ENCODE measurements at places on chromosomes 4 and X.
A peak's percentile ranks its signal among the peaks of the same experiment; 100 is the strongest.

- no peak for DNase-seq
Observed at GRCh38 chr4:70505151-70505748, 13.1 kb upstream of the AMTN start.

GRCh38 chrX:138026211-138026610 lies 460.3 kb downstream of the ZIC3 start:
- no peak for DNase-seq

DNA sequence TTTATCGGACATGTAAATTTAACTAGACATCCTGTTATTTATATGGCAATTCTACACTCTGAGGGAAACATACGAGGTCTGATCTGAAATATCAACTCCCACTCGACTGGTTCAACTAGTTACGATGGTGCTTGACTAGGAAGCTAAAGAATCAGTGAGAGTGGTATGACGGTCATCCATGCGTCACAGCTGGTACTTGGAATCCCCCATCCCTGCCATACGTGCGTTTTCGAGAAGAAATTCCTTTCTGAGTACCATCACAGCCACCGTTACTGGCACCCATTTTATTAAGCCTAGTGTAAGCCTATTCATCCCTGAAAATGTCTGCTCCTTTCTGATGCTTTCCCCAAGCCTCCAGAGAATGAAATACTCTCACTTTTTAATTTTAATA lies 695 bp upstream of the PIGA start:
- no peak for DNase-seq

- no peak for DNase-seq
Observed at GRCh38 chr4:52052475-52052780, 1.3 kb downstream of the SPATA18 start.

GRCh38 chrX:74238771-74239170 lies 65.2 kb upstream of the ZCCHC13 start:
- DNase-seq, result no peak

DNA sequence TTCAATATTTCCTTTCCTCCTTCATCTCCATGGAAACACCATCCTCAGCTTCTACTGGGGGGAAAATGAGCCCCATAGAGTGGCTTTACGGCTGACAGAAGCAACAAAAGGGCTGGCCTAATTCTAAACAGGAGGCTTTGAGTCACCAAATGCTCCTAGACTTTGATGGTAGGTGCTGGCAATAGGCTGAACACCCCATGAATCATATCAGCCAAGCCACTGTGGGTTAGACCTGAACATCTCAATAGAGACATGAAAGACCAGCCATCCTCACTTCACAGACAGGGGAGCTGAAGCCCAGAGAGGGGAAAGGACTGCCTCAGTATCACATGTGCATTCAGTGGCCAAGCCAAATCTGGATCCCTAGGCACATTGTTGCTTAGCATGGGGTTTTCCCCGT lies 107.6 kb downstream of the AMER1 start:
- DNase-seq, result no peak

GRCh38 chr4:11404431-11404830 lies 24.3 kb downstream of the HS3ST1 start:
- DNase-seq, result no peak

DNA sequence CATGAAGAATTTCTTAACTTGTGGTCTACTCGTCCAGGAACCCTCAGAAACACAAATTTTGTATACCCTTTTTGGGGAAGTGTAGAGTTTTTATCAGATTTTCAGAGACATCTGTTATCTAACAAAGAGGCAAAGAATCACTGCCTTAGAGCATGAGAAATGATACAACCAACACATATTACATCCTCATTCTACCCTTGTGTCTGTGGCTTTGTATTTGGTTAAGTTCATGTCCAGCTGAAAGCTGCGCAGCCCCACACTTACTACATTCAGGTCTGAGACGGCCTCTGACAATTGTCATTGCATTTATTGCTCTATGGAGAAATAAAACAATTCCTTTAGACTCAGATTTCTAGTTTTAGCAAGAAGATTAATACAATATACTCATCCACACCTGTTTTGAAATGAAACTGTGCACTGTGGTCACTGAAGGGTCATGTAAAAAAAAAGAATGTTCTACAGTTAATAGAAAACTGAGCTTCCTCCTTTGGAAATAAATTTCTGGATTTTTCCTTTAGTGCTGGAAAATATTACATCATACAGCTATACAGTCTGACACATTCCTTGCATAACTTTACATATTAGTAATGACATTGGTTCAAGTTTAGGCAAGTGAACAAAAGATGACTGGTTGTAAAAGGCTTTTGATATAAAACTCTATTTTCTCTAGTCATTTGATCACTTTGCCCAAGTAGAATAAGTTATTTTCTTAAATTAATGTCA lies 39.8 kb downstream of the GLRB start:
- no peak for DNase-seq

GRCh38 chr4:126358041-126358440 lies 1043.3 kb downstream of the FAT4 start:
- no peak for DNase-seq

- no peak for DNase-seq
Observed at GRCh38 chr4:166602068-166602467, 632.2 kb downstream of the SPOCK3 start.

GRCh38 chr4:2095236-2096072 lies 36.3 kb downstream of the NAT8L start:
- no peak for DNase-seq

DNA sequence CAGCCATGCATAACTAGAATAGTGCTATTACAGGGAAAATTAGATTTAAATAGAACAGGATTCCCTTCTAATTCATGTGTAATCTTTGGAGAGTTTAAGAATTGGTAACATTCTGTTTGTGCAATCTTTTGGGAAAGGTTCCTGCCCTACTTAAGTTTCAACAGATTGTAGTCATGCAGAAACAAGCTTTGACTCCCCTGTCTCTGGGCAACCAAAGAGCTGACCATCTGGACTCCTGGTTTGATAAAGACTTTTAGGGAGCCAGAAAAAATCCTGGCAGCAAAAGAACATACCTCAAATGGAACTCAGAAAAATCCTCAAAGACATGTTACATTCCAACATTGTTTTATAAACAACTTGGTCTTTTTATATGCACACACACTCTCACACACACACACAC lies 191.1 kb upstream of the NEIL3 start:
- DNase-seq, result no peak

- no peak for DNase-seq
Observed at GRCh38 chr4:30094887-30095286, 625.3 kb upstream of the PCDH7 start.

GRCh38 chrX:53089224-53089842 lies 4.6 kb upstream of the KANTR start:
- DNase-seq, result peak; percentile 7

DNA sequence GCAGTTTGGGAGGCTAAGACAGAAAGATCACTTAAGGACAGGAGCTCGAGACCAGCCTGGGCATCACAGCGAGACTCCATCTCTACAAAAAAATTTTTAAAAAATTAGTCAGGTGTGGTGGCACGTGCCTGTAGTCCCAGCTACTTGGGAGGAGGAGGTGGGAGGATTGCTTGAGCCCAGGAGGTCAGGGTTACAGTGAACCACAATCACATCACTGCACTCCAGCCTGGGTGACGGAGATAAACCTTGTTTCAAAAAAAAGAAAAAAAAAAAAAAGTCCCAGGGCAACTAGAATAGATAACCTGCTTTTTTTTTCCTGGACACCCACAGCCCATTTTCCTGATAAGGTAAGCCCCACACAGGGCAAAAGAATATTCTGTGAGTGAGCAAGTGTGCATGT lies 96.3 kb downstream of the C4orf51 start:
- no peak for DNase-seq

DNA sequence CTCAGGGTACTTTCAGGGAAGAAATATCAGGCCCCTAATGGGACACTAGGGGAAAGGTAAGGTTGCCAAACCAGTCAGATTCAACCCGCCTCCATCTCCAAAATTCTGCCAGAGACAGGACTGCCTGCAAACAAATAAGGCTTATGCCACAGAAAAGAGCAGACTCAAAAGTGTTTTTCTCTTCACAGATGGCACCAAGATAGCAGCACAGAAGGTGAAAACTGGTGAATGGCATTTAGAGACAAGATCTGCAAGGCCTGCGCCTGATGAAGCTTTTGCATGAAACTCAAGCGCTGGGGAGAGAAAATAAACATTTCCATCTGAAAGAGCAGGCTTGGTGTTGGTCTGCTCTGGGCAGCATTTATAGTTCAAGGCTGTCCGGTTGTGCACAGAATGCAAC lies 27.9 kb downstream of the AMOT start:
- no peak for DNase-seq

DNA sequence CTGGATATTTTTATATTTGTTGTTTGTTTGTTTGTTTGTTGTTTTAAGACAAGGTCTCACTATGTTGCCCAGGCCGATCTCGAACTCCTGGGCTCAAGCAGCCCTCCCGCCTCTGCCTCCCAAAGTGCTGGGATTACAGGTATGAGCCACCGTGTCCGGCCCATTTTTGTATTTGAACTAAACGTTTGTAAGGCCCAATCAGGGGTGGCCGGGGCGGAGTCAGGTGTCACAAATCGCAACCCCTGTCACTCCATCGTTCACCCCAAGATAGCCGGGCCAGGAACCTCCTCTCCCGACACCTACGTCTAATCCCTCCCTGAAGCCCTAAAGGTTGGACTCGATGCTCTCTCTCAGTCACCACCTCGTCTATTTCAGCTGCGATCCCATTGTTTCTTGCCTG lies 722 bp upstream of the EFHC2 start:
- DNase-seq, result no peak

DNA sequence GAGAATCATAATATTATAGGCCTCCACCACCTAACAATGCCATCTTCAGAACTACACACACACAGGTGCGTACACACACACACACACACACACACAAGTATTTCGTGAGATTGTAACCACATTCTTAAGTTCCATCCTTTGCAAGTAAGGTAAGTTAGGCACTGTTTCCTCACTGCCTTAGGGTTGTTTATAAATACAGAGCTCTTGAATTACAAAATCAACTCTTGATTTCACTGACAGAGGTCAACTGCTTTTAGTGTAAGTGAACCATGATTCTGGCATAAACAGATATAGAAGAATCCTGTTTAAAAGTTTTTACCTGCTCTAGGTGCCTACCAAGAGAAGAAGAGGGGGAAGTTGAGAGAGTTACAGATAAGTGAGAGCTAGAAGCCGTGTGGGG lies 166.1 kb downstream of the DMD start:
- DNase-seq, result no peak

- DNase-seq, result no peak
Observed at GRCh38 chrX:42375086-42375485, 402.9 kb downstream of the PPP1R2C start.

GRCh38 chr4:176259330-176260090 lies 9.5 kb downstream of the ASB5 start:
- no peak for DNase-seq

GRCh38 chr4:145619639-145619996 lies 433 bp downstream of the MMAA start:
- DNase-seq, result no peak

- DNase-seq, result no peak
Observed at GRCh38 chrX:93538575-93538974, 134.8 kb downstream of the NAP1L3 start.

DNA sequence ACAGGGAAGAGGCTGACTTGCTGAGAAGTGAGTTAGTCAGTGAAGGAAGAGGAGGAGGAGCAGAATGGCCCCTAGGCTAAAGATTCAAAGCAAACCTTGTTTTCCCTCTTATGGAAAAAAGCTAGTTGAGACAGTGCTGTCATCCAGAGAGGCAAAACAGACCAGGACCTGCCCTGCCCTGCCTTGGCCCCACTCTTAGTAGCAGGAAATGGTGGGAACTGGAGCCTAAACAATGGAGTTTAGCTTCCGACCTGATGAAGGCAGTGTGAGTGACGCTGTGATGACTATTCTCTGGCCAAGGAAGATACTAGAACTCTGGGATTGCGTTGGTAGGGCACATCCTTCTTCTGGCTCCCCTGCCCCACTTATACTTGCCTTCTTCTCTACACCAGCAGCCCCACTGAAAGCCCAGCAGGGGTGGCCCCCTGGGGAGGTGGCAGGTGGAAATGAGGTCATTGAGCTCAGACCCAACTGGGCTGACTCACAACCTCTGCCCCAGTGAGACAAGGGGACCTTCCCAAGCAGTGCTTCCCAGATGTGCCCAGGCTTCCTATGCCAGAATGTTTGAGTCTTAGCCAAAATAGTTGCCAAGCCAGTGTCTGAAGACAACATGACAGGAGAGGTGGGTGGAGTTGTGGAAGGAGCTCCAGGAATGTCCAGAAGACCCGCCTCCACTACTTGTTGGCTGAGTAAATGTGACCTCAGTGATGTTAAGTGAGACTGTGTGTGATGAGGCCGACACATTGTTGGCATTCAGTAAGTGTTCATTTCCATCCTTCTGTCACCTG lies 38.8 kb downstream of the MSN start:
- DNase-seq, result no peak

DNA sequence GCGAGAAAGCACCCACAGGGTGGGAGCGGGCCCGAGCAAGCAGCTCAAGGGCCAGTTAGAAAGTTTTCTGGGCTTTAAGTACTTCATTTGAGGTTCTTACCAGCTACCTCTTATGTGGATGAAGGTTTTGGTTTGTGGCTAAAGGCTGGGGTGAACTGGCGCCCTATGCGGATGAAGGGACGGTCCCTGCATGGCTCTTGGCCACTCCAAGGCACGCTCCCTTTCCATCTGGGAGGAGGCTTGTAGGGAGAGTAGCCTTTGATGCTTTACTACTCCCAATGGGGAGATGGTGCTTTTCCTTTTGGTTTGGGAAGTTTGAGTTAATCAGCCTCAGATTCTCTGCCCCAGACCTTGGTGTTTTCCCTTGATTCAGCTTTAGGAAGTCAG lies 17.7 kb downstream of the MRFAP1 start:
- DNase-seq, result no peak

DNA sequence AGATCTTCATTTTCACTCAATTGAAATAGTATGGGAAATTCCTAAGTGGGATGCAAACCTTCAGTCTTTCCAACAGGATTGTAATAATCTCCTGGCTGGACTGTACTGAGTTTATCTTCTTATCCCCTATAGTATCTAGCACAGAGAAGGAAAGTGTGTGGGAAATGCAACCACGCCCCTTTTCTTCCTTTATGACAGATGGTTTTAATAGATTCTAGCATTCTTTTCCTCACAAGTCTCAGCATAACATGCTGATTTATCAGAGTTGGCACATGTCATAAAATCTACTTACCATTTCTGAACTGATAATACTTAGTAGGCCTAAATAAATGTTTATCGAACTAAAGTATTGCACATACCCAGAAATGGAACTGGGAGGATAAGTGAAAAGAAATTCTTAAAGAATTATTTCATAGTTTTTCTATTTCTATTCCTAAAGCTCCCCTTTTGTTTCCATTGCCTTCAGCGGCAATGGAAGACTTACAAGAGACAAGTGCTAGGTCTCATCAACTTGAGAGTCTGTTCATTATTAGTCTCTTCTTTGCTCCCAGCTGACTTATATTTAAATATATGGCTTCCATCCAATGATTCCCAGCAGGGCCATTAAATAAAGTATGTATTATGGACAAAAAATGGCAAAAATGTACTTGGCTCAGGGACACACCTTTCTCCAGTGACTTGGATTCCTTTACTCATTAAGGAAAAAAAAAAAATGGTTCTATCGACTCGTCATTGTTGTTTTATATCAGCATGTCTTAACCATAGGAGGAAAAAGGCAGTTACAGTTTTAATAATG lies 484.5 kb downstream of the IL1RAPL1 start:
- DNase-seq, result no peak
